CD4-positive, alpha-beta T cell treated with Interleukin-15 for 4 hours (primary cell): ENCODE measurements at places on chromosomes 1 and 21.

- no peak for DNase-seq
Observed at GRCh38 chr1:153349363-153350320, 1.0 kb upstream of the PGLYRP4 start.

DNA sequence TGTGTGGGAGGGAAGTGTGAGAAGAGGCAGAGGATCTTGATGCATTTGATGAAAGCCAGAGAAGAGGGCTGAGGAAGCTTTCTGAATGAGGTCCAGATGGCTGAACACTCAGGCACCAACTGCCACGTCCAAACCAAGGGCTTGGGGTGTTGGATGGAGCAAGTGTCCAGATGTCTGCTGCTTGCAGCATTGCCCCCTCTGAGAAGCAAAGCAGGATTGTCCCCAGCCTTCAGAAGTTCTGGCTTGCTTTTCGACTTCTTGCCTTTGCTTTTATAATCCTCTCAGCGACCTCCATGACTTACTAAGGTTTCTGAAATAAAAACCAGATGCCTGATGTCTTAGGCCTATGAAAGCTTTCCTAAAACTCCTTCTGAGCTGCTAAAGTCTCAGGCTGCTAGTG, 182.5 kb downstream of the HUNK start:
- no peak for DNase-seq

DNA sequence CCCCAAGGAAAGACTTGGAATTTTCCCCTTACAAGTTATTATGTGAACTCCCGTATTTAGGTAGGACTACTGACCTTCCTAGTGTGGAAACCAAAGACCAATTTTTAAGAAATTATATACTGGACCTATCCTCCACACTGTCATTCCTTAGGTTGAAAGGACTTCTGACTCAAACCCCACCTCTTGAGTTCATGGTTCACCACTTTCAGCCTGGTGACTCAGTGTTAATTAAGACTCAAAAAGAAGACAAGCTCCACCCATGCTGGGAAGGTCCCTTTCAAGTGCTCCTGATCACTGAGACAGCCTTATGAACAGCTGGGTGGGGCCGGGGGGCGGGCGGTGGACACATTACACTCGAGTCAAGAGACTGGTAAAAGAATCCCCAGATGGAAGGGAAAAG, 113.2 kb downstream of the LRRC53 start:
- no peak for DNase-seq

DNA sequence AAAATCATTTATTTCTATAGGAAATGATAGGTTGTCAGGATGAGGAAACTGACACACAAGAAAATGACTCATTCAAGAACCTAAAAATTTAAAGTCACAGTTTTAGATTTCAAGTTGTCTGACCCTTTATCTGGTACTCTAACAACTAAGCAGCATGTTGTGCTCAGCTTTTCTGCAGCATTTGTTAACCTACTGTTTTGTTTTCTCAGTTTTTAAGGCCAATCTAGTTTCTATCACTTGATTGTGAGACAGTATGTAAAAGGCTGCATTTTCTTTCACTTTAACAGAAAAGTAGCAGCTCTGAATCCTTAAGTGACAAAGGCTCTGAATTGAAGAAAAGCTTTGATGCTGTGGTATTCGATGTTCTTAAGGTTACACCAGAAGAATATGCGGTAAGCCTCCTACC, 59.1 kb downstream of the RALGPS2 start:
- DNase-seq = no peak

DNA sequence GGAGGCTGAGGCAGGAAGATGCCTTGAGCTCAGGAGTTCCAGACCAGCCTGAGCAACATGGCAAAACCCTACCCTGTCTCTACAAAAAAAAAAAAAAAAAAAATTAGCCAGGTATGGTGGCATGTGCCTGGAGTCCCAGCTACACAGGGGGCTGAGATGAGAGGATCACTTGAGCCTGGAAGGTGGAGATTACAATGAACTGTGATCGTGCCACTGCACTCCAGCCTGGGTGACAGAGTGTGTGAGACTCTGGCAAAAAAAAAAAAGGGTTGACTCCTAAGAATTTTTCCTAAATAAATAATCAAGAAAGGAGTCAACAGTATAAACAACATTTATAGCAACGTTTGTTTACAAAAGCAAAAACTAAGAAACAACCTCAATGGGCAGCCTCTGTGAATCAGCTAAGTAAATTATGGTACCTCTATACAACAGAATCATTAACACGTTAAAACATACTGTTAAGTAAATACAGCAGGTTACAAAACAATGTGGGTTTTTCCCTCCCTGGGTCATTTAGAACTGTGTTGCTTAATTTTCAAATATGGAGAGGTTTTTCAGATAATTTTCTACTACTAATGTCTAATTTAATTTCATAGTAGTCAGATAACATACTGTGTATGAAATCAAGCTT, 56.8 kb downstream of the SLC30A10 start:
- DNase-seq = no peak

GRCh38 chr1:234140388-234140787, 232.9 kb upstream of the COA6 start:
- no peak for DNase-seq

DNA sequence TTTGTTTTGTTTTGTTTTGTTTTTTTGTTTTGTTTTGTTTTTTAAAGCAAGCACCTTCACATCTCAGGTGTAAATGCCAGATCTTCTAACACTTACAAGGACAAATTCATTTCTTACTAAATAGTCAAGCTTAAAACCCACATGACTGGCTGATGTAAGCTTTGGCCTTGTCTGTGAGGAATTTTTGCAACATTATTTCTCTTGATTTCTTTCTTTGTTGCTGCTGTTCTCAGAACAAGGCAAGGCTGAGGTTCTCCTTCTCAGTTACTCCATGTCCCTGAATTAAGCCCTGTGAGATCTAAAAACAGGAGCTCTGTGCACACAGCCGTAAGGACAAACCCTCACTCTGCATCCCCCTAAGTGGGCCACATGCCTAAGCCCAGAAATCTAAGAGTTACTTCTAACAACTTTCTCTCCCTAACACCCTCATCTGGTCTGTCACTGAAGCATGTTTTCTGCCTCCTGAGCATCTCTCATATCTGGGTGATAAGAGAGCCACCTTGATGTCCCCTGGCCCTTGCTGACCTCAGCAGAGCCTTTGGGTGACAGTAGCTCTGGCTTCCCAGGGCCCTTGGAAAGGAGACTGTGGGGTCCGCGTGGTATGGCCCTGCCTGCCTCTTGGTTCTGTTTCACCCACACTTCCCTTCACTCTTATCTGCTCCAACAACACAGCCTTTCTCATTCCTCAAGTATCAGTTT, 81.2 kb upstream of the HOOK1 start:
- DNase-seq = no peak

- no peak for DNase-seq
Observed at GRCh38 chr1:145988773-145989172, 7.6 kb downstream of the TXNIP start.

DNA sequence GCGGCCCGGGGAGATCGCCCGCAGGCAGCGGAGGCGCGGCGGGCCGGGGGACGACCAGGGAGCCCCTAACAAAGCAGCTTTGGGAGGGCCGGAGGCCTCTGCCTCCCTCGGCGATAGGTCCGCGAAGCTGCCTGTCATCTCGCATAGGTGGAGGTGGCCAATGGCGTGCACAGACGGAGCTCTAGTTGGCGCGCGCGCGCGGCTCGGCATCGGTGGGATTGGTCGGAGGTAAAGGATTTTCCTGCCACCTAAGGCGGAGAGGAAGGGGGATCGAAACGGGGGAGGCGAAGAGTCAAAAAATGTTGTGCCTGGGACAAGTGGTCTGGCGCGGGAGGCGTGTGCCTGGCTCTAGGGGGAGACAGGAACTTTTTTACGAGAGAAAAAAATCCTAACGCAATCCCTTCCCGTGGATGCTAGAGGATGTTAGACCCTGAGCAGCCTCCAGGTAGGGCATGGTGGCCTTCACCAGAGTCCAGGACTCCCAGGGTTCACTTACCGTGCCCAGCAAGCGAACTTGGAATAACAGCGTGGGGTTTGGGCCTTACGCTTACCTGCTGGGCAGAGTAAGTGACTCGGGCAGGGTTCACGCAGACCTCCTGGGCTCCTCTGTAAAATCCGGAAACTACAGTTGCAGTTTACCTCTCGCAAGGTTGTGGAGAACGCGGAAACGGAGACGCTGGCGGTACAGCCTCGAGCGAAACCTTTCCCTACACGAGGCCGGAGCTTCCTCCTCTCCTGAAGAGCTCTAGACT, 99.9 kb upstream of the SOD1 start:
- DNase-seq = peak; percentile 93

- DNase-seq = no peak
Observed at GRCh38 chr1:9793291-9793690, 30.5 kb downstream of the CLSTN1 start.

- DNase-seq = no peak
Observed at GRCh38 chr1:56072310-56072709, 507.1 kb downstream of the PLPP3 start.

GRCh38 chr1:202162047-202162417, 1.6 kb upstream of the PTPN7 start:
- DNase-seq = peak; percentile 43

DNA sequence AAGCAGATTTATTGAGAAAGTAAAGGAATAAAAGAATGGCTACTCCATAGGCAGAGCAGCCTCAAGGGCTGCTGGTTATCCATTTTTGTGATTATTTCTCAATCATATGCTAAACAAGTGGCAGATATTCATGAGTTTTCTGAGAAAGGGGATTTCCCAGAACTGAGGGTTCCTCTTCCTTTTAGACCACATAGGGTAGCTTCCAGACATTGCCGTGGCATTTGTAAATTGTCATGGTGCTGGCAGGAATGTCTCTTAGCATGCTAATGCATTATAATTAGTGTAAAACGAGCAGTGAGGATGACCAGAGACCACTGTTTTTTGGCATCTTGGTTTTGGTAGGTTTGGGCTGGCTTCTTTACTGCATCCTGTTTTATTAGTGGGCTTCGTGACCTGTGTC, 16.8 kb upstream of the FMN2 start:
- no peak for DNase-seq

- no peak for DNase-seq
Observed at GRCh38 chr1:228851193-228851592, 115.9 kb downstream of the RHOU start.

- DNase-seq = no peak
Observed at GRCh38 chr1:2312515-2313301, 78.6 kb downstream of the MORN1 start.

DNA sequence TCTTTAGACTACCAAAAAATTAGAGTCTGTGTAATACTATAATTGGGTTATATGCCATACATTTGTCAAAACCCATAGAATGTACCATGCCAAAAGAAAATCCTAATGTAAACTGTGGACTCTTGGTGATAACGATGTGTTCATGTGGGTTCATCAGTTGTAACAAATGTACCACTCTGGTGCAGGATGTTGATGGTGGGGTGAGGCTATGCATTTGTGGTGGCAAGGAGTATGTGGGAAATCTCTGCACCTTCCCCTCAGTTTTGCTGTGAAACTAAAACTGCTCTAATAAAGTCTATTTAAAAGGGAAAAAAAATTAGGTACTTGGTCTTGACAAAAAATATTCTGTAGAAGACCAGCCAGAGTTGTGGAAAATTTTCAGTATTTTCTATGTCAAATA, 43.4 kb downstream of the INKA2 start:
- no peak for DNase-seq

GRCh38 chr1:32400876-32401631, 6.8 kb upstream of the BSDC1 start:
- peak; percentile 48 for DNase-seq

DNA sequence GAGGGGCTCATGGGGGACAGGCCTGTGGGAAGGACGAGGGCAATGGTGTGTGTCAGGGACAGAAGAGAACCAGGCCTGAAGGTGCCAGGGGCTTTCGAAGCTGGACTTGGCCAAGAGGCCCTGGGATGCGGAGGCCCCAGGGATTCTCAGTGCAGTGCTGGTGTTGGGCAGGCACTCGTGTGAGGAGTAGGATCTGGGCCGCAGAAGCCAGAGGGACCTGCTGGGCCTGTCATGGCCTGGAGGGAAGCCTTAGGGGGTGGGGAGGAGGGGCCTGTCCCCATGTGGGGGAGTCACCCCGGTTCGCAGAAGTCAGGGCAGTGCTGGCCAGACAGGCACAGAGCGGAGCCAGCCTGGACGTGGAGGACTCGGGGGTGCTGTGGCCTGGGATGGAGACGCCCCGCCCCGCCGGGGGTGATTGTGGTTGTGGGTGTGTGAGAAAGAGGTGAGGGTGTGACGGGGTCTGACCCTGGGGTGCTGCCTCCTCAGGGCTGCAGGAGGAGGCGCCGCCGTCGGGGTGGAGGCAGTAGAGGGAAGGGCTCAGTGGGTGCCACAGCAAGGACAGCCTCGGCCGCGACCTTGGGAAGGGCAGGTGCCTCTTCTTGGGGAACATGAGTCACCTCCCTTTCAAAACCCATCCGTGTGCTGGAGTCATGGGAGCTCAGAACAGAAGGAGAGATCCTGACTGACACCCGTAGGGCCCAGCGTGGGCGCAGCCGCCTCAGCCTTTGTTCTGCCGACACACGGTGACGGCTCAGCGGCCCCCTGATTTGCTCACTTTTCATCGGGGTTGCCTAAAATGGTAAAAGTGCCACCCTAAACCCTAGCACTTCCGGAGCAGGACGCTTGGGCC, 33.9 kb downstream of the FAAP20 start:
- DNase-seq = no peak
